ENCODE measurements at places on chromosomes 5 and 9. TPM values are rescaled to one million over a fixed set of nuclear protein-coding genes. Genes with fewer than 3 reads are reported as not detected.

Gene FNIP1
- 49.9 TPM for total RNA-seq

Gene NHP2
- total RNA-seq: 165 TPM

Gene ROPN1L
- total RNA-seq: 1.9 TPM

Gene RAB14
- total RNA-seq: 28.2 TPM

Gene CAPSL
- total RNA-seq: not detected

Gene ANKRD18A
- 0.28 TPM for total RNA-seq

Gene ALDH1A1
- total RNA-seq: 331 TPM

Gene CACFD1
- 6.7 TPM for total RNA-seq

Gene CAMK4
- total RNA-seq: 3.6 TPM

Gene F2RL2
- total RNA-seq: 6.6 TPM

Gene TNFSF15
- 10.7 TPM for total RNA-seq

Gene TMEM174
- not detected for total RNA-seq

Gene PCDHA1
- total RNA-seq: not detected

Gene ARID3C
- total RNA-seq: not detected

Gene BARHL1
- total RNA-seq: not detected

Measured in sigmoid colon (tissue), 7 donors.